Activated CD8-positive, alpha-beta memory T cell treated with anti-CD3 and anti-CD28 coated beads, Interleukin-2, amount 50 U/mL, for 48 hours (primary cell): ENCODE measurements at places on chromosomes 4 and X.
A peak's percentile ranks its signal among the peaks of the same experiment; 100 is the strongest.

- DNase-seq: peak; percentile 70
These were observed at the start of gene MAP7D3 for GRCh38 chrX:136251041-136251991. Gene MAP7D3 (minus strand): TSS chrX:136251400. CDS start chrX:136251358, 42 bp downstream.

GRCh38 chrX:85993539-85994197 is 53.7 kb downstream of the CHM start:
- no peak for DNase-seq

DNA sequence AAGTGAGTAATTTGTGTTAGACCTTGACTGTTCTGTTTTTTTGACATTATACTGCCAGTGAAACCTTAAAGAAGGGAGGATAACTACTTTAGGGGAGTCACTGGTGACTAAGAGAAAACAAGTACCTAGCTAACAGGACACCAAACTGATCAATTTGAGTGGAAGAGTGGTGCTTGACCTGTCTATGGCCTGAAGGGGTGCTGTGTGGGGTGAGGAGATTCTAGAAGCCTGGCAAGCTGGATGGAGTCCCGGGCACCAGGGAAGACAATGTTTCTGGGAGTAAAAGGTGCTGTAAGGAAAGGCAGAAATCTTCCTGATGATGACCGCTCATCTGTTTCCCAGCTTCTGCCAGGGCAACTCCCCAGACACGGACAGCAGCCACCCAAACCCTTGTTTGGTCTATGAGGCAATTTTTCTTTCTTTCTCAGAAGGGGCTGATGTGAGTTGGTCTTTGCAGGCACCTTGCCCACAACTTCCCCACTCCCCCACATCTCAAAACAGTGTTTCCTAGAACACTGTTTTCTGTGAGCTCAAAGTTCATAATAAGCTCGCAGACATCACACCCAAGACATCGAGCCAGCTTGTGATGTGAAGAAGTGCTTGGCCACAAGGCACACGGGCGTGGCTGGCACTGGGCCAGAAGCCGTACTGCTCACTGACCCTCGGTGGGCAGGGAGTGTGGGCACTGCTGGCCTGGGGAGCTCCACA is 4.6 kb downstream of the TXK start:
- peak; percentile 80 for DNase-seq

DNA sequence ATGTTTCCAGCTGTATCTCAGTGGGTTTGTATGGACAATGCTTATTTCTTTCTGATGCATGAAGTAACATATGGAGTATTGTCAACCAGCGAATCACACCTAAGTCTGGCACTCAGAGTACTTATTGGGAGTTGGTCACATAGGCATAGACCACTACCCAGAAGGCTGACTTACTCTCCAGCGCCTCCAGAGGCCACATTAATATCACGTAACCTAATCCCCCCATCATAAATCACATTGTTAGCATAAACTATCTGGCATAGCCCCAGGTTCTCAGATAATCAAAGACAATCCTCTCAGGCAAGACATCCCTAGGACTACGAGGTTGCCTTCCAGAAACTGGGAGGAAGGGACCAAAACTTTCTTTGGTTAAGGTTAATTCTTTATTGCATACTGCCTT is 560.5 kb upstream of the PABPC4L start:
- no peak for DNase-seq

- DNase-seq: no peak
These were observed 89.0 kb upstream of the BANK1 start for GRCh38 chr4:101701551-101701950.

DNA sequence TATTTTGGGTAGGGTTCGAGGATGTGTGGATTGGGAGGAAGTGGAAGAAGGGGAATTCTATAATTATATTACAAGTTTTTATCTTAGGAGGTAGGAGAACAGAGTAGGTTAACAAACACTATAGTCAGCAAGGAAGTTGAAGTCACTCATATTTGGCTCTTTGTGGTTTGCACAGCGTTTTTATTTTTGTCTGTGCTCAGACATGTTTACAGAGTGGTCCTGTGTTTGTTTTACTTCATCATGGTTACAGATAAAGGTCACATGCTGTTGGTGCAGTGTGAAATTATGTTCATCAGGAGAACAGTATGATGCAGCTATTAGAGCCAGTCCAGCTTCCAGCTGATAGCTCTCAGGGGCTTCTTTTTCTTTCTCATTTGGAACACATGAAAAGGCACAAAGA is 299.9 kb upstream of the SFRP2 start:
- DNase-seq: no peak

DNA sequence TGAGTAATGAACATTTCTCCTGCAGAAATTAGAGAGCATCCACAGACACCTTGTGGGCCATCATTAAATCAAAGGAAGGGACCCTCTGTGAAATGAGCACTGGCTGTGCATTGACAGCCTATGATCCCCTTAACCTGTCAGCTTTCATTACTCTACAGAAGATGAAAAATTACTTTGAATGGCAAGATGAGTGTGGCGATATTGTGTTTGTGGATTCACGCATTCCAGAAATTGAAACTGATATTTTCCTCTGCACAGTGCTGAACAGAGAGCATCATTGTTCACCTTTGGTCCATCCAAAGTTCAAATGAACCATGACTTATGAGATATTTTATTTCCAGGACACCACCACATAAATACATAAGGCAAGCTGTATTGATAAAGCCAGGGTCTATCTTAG is 374.8 kb upstream of the ANXA10 start:
- DNase-seq: no peak

DNA sequence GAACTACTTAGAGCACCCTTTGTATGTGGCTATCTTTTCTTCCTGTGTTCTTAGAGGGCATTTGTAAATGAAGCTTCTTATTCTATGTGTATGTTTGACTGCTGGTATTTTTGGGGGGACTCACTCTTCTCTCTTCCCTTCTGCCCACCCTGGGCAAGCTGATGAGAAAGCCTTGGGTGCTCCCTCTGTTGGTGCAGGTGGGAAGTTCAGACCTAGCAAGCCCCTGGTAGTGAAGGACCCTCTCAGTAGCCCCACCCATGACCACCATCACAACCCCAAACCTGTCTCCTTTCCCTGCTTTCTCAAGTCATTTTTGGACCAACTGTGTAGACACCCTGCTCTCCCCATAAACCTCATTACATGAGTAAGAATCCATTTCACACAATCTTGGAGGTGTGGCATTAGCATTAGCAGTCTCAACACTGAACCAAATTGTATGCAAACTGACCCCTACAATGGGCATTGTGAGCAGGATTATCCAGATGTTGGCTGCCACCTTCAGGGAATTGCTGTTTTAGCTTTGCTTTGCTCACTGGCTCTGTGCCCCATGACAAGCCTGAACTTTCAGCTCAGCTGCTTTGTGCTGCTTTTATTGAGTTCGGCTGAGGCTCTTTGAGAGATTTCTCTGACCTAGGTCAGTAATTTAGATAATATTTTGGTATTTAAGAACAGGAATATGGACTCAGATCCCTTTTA is 27.9 kb downstream of the TRIM61 start:
- DNase-seq: no peak

GRCh38 chr4:26020083-26020668 is 106.2 kb downstream of the SMIM20 start:
- DNase-seq: no peak
